Neural crest cell (in vitro differentiated cells): ENCODE measurements at places on chromosomes 1 and 21.

- no peak for DNase-seq
These were observed 1857.4 kb downstream of the NCAM2 start for GRCh38 chr21:22855581-22855980.

GRCh38 chr1:153832293-153832692 lies 57.1 kb downstream of the SLC27A3 start:
- DNase-seq = no peak

- no peak for DNase-seq
These were observed 6.3 kb upstream of the TNNT2 start for GRCh38 chr1:201383647-201384405.

DNA sequence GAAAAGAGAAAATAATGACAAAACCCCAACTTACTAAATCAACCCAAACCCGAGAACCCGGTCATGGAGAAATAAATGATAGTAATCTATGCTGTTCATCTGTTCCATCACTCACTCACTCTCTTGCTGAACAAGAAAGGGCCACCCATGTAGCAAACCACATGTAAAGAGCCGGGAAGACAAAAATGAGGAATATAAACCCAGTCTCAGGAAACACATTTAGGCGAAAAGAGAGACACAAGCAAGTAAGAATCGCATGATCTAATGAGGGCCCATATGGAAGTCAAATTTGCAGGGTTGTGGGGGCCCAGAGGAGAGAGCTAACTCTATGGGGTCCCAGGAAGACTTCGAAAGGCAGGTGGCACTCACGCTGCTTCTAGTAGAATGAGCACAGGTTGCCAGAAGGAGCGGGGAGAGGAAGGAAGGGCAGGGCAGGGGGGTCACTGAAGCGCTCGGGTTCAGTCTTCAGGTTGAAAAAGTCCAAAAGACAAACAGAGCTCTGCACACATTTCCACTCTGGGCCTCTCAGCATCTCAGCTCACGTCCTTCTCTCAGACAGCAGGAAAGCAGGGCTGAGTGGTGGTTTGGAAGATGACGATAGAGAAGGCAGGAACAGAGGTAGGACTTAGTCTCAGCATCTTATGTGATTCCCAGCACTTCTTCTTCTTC lies 142.9 kb upstream of the KRTAP19-8 start:
- DNase-seq = no peak

GRCh38 chr1:156539818-156540355 lies 32.5 kb downstream of the IQGAP3 start:
- DNase-seq = no peak

GRCh38 chr21:43944757-43945156 lies 67.4 kb upstream of the TRAPPC10 start:
- DNase-seq = no peak

- no peak for DNase-seq
These were observed 217.4 kb upstream of the RUNX1 start for GRCh38 chr21:35266546-35266945.
